ENCODE measurements at places on chromosomes 2 and 18.

GRCh38 chr2:121884078-121884477 lies 128.6 kb downstream of the TSN start:
- no peak for DNase-seq

- DNase-seq: no peak
Measured at GRCh38 chr2:121008975-121009374, 273.3 kb downstream of the GLI2 start.

DNA sequence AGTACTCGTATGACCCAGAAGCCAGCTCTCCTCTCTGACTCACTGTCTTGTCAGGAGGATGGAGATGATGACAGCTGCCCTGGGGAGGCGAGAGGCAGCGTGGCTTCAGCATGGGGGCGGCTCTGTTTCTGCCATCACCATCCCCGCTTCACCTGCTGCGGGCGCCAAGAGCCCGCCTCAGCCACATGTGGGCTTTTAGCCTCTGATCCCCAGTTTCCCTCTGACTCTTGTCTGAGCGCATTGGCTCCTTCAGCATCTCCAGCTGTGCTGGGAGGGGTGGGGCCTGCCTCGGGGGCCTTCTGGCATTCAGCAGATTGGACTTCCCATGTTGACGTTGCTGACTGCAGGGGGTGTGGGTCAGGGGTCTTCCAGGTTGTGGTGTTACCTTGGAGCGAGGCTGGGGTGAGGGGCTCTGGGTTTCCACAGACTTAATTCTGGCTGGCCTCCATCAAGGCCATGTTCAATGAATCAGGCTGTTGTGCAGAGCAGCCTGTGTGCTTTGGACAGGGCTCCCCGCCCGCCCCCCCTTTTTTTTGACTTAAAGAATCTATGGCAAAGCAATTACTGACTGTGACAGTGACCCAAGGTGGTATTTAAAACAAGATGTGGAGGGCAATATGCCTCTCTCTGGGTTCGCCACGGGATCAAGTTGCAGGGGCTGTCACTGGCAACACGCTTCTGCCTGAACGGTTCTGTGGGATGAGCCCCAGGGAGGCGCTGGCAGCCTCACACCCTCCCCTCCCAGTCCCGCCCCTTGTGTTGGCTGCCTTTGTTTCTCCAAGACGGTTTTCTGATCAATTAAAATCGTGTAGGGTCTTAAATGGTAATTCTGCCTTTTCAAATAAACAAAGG lies 228.3 kb downstream of the LDLRAD4 start:
- DNase-seq: no peak

DNA sequence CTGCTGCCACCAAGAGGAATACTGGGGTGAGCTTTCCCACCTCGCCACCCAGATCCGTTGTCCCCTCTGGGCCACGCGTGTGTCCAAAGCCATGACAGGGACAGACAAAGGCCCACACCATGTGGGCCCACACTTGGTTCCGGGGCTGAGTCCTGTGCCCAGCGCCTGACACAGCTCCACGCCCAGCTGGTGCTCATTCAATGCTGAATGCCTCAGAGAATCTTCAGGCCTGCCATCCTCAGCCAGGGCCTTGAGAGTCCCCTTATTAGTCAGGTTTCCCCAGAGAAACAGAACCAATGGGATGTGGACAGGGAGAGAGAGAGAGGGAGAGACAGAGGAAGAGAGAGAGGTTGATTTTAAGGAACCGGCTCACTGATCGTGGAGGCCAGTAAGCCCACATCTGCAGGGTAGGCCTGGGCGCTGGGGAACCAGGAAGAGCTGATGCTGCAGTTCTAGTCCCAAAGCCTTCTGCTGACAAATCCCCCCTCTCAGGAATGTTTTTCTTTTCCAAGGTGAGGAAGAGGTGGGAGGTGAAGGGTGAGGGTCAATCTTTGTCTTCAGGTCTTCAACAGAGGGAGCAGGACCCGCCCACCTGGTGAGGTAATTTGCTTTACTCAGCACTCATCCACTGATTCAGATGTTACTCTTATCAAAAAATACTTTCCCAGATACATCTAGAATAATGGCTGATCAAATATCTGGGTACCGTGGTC lies 10.2 kb upstream of the SPATA3 start:
- no peak for DNase-seq

DNA sequence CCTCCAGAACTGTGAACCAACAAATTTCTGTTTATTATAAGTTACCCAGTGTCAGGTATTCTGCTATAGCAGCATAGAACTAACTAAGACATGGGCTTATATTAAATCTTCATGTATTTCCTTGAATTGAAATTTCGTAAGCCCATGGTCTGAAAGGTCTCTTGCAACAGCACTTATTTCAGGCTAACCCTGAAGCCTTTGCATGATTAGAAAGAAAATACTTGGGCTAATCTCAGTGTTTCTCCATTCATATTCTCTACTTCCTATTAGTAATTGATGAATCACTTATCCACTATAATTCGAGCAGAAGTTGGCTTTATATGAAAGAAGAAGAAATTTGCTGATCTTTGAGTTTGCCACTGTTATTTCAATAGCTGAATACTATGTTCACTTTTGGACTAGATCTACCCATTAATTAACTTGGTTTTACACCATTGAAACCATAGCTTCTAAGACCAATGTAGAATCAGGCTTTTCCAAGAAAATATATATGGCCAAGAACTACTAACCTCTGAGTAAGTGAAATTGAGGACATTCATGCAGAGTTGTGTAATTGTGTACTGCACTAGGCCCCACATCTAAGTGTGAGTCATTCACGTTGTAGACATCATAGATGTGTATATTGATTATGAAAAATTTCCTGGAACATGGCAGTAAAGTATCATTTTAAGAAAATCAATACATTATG lies 731.6 kb downstream of the SOCS6 start:
- no peak for DNase-seq

DNA sequence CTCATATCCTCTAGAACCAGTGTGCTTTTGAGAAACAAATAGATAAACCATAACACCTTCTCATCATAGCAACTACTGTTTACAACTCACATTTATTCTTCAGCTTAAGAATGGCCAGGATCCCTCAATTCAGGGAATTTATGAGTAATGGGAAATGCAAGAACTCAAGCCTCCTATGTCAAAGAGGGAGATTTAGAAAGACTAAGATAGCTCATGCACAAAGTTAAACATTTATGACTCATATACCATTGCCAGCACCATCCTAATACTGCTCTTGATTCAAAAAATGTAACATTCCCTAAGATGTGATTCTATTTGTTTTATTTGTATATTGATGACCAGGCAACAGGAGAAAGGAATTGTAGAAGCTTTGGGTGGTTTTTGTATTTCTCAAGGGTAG lies 172.8 kb downstream of the CYP26B1 start:
- no peak for DNase-seq
